Activated CD4-positive, alpha-beta T cell treated with anti-CD3 and anti-CD28 coated beads, Interleukin-2, Interleukin-4, amounts not matched to agents 100 ng/mL and 50 ng/mL, durations not matched to agents 16 hours and 8 hours (primary cell): ENCODE measurements at places on chromosomes 5 and 9.

DNA sequence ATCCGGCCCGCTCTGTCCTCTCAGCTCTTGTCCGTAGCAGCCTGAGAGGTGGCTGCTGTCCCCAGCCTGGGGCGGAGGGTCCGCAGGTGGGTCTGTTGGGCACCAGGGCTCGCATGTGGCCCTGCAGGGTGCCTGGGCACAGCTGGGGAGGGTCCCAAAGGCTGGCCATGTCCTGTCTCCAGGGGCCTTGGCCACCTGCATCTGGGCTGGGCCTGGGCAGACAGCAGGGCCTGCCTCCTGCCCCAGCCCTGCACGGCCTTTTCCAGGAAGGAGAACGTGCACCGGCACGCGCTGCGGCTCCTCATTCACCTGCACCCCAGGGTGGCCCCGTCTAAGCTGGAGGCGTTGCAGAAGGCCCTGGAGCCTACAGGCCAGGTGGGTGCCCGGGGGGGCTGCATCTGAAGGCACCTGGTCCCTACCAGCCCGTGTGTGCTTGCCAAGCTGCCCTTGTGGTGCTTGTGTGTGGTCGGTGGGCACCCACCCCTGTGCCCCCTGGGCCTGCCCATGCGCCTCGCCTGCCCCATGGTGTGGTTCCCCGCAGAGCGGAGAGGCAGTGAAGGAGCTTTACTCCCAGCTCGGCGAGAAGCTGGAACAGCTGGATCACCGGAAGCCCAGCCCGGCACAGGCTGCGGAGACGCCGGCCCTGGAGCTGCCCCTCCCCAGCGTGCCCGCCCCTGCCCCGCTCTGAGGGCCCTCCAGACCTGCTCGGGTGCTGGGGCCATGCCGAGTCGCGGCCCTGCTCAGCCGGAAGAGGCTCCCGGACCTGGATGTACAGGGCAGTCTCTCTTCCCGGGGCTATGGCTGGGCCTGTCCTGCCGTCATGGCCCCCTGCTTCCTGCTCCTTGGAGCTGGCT, 5.1 kb upstream of the TOR4A start:
- DNase-seq: no peak

DNA sequence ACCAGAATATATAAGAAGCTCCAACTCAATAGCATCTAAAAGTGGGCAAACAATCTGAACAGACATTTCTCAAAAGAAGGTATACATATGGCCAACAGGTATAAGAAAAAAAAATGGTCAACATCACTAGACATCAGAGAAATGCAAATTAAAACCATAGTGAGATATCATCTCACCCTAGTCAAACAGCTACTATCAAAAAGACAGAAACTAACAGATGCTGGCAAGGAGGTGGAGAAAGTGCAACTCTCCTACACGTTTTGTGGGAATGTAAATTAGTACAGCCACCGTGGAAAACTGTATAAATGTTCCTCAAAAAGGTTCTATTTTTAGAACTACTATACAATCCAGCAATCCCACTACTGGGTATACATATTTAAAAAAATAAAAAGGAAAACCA, 199.9 kb upstream of the SMC2 start:
- DNase-seq: no peak

- DNase-seq: no peak
These were observed 27.8 kb upstream of the FAT2 start for GRCh38 chr5:151618907-151619306.

- no peak for DNase-seq
These were observed 8.9 kb downstream of the PPP1R26 start for GRCh38 chr9:135488527-135488926.

DNA sequence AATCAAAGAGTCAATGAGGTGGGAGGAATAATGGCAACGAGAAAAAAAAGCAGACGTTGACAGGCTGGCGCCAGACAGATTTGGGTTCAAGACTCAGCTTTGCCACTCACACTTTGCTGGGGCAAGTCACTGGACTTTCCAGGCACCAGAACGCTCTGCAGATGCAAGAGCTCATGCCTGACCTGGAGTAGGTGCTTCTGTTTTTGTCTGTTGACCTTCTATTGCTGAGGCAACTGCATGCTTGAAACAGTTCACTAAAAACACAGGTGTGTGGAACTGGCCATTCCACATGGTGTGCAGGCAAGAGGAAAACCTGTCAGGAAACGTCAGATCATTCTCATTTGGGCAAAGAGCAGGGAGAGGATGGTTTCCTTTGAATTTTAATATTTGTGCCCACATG, 161.2 kb upstream of the SMIM23 start:
- DNase-seq: no peak

- DNase-seq: no peak
These were observed 21.8 kb upstream of the BARX1 start for GRCh38 chr9:93976973-93977372.

DNA sequence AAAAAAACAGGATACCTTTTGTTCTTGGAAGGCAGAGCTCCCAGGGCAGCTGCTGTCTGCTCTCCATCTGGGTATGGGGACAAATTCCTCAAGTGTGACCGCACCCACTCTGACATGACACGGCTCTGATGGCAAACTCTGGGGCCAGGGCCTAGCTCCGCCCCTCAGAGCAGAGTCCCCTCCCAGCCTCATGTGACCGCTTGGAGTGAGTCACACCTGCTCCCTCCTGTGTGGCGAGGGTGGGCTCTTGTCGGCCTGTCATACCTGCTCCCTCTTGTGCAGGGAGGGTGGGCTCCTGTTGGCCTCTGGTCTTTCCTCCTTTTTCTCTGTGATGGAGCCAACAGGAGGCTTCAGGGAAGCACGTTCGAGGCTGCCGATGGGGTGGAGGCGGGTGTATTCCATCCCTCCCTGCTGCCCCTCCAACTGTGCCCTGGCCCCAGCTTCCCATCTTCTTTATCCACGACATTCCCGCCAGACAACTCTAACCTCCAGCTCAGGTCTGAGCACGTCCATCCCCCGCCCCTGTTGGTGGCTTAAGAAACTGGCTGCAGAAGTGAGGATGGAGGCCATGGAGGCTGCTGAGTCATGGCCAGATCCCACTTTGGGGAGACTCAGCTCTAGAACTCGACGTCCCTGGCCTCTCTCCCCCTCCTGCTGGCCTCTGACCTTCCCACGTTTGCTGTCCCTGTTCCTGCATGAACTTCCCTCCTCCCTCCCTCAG, 65.3 kb downstream of the OLFM1 start:
- DNase-seq: no peak

DNA sequence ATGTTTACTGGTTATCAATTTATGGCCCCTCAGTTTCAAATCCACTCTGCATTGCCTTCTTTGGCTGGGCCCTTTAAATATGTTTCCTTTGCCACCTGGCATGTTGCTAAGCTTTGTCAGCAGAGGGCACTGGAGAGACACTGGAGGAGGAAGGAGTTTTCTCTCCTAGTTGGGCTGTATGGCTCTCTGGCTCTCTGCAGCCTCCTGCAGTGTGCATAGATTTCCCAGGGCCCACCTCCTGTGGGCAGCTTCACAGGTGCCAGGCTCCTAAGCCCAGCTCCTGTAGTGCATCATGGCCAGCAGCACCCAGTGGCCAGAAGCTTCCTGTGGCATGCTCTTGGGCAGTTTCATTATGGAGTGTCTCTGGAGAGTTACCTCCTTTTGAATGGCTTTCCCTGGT, 23.3 kb downstream of the CAVIN4 start:
- peak; percentile 66 for DNase-seq
